ENCODE measurements at places on chromosomes 12 and 14.

DNA sequence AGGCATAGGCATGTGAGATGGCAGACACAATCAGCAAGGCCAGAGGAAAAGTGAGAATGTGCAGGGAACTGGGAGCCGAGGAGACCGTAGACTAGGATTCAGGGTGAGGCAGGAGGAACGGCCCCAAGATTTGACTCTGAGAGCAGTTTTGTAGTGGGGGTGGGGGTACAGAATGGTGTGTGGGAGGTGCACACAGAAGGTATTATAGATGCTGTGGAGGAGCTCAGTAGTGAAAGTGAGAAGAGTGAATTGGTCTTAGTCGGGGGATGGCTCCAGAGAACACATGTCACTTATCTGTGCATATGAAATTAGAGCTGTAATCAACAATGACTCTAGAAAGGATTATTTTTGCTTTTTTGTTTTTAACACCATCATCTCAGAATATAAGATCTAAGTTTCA lies 11.9 kb downstream of the ZNF664 start:
- DNase-seq: no peak

DNA sequence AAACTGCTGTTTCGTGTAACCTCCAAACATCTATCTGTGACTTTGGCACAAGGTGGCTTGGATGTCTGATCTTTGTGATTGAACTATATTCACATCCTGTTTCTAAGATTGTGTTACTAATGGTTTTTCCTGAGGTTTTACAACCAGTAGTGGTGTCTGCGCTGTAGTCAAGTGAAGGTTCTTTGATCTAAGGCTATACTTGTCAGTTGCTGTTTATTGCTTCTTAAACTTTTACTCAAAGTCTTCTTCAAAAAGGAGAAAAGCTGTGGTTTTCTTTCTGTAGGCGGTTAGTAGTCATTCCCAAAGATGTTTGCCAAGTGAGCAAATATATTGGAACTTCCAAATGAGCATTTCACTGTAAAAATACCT lies 12.3 kb upstream of the CALM1 start:
- no peak for DNase-seq

DNA sequence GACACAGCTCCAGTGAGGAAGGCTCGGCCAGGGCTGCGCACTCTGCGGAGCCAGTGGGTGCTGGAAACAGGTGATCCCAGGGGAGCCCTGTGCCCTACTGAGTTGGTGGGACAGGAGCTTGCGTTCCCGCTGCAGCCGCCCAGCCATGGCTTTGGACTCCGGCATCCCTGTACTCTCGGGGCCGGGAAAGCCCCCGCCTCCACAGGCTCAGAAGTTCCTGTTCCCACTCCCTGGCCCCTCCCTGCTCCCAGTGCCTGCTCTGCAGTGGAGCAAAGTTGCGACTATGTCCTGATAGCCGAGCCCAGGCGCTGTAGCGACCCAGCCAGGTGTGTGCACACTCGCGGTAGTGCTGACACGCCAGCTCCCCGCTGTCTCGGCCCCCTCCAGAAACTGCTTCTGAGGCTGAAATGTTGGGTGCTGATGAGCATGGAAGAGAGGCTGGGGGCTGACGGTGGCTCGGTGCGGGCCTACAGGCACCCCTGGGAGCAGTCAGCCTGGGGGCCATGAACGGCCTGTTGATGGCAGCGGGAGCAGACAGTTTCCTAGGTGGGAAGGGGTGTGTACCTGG lies 344.6 kb upstream of the MGAT4C start:
- DNase-seq: no peak

DNA sequence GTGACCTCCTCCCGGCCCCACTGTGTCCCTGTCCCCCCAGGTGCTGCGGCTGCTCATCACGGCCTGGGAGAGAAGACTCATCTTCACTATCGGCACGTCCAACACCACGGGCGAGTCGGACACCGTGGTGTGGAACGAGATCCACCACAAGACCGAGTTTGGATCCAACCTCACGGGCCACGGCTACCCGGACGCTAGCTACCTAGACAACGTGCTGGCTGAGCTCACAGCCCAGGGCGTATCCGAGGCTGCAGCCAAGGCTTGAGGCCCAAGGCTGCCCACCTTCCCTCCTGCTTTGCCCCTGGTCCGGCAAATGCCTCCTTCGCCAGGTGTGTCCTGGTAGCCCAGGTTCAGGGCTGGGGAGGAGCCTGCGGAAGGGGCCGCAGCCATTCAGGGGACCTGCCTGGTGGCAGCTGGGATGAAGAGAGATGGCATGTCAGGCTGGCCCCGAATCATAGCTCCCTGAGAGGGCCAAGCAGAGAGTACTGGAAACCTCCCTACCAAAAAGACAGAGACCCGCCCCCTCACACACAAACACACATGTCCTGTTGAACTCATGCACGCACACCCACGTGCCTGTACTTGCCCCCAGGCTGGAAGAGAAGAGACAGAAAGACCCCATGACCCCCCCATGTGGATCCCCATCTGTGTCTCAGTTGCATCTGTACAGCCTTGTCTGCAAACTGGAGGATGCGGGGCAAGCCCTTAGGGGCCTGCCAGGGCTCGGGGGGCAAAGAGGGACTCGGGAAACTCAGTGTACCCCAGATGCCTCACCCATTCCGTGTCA lies 38.7 kb downstream of the RASAL1 start:
- no peak for DNase-seq

DNA sequence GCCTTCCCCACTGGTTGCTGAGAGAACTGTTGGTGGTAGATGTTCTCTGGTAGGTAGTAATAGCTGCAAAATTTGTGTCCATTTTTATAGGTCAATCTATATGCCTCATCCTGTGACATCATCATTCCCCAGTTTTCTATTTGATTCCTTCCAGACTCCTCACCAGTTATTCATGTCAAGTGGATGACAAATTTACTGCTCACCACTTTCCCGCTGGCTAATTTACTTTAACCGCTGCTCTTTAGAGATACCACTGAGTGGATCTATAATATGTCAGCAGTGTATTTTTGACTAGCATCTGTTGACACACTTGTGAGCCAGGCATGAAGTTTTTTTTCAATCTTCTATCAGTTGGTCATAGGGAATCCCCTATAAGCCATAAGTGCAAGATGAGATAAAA lies 24.6 kb downstream of the GPR65 start:
- DNase-seq: no peak

GRCh38 chr14:37865719-37866549 lies 270.5 kb downstream of the TTC6 start:
- DNase-seq: no peak

GRCh38 chr12:69608114-69608513 lies 2.6 kb downstream of the LRRC10 start:
- no peak for DNase-seq

DNA sequence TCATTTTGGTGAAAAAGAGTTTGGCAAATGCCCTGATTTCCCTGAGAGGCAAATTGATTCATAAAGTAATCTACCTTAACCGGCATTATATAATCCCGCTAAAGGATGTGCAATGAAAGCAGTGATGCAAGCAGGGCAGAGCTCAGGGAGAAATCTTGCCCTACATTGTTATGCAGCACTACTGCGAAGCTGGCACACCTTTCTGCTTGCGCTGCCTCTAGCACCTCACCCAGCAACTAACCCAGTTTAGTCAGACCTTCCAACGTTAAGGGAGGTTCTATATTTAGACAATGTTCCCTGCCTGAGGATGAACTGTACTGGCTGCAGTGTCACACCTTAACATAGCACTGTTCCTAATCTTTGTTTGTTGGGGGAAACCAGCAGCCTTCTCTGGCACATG lies 60.8 kb upstream of the CCDC196 start:
- no peak for DNase-seq

DNA sequence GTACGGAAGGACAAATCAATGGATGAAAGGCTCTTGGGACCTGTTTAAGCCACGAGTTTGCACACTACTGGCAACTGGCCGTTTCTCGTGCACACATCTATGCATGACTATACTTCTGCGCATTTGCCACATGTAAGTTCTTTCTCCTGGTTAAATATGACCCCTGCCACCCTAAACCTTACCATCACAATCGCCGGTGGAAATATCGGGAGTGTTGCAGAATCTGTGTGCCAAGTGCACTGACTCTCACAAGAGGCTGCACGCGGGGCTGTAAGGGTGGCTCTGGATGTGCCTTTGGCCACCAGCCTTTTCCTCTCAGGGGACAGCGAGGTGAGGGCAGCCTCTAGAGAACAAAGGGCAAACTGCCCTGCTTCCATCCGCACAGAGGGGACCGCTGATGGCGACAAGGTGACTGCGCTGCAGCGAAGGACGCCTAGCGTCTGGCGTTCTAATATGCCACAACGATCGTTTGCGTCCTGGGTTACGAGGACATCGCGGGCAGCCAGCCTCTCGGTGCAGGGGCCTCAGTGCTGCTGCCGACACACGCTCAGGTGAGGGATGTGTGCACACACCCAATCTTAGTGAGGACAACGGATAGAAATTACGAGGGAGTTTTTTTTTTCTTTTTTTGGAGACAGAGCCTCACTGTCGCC lies 232.2 kb downstream of the PCNX1 start:
- no peak for DNase-seq

- DNase-seq: no peak
Measured at GRCh38 chr14:70183991-70184390, 4.8 kb downstream of the SLC8A3 start.

DNA sequence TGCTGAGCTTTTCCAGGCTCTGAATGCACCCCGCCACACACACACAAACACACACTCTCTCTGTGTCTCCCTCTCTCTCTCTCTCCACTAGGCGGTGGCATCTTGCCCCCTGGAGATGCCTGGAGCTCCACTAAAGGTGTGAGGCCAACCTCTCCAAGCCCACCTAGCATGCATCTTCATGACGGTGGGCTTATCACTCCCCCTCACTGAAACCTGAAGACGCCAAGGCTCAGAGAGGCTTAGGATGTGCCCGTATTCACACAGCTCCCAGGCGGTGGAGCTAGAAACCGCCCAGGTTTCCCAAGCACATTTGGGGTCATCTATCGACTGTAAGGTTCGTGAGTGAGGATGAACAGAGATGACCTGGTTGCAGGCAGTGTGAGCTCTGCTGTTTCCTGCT lies 42.6 kb upstream of the BCL11B start:
- no peak for DNase-seq

- no peak for DNase-seq
Measured at GRCh38 chr14:101927859-101928258, 36.5 kb upstream of the DYNC1H1 start.

DNA sequence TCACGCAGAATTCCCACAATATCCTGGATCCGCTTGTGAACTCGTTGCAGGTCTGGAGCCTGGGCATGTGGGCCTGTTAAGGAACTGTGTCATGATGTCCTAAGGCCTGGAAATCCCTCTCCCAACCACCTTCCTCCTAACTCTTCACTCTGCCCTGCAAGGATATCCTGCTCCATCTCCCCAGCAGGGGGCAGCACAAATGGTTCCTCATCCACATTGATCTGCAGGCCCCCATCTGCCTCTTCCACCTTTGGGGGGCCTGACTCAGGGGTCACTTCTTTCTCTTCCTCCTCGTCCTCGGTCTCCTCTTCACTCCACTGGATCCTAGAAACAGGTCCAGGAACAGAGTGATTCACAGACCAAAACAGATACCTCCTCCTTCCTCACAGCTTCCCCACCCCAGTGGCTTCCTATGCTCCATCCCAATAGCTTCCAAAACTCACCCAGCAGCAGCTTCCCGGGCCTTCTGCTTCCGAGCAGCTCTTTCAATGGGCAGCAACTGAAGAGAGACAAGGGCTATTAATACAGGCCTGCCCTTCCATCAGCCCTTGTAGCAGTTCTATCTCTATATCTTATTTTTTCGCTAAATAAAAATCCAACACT lies 4.5 kb downstream of the NOP2 start:
- no peak for DNase-seq

- no peak for DNase-seq
Measured at GRCh38 chr14:92655419-92656201, 92.8 kb downstream of the LGMN start.

- DNase-seq: no peak
Measured at GRCh38 chr12:105665366-105665765, 334.9 kb downstream of the C12orf75 start.

DNA sequence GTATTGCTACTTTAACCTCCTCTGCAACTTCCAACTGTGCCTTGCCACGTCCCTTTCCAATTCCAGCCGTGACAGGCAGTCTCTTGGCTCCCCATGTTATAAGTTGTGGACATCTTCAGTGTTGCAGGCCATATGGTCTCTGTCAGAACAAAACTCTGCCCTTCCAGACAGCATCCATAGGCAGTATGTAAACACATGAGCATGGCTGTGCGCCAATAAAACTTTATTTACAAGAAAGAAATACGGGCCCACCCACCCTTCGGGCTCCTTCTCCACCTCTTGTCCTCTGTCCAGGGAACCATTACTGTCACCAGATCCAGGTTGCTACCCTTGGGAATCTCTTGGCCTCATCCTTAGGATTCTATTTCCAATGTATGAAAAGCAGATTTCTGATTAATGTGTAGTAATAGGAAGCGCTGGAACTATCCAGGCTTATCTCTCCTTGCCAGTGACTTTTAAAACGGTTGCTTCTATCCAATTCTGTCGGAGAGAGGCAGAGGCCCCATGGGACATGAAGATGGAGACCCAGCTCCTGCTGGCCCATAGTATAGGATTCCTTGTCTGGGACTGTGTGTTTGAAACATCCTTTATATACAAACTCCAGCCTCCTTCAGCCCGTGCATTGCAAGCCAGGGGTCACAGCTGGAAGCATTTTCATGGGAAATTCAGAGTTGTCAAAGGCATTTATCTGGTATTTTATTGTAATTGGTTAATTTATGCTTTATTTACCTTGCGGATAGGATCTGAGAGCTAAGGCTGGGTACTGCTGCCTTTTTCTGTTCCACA lies 114.4 kb downstream of the ZNF664 start:
- DNase-seq: no peak

DNA sequence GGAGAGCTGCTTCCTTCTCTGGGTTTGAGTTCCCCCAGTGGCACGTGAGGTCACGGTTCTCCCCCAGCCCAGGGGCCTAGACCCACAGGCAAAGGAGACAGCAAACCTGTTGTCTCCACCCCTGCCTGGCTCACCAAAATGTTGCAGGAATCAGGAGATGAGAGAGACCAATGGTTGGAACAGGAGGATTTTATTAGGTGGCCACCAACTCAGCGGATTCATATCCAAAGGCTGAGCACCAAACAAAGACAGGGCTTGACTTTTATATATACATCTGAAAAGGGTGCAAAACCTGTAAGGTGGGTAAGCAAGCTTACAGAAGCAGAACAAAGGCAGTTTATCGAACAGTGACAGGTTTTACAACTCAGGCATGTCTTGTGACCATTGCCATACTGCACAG lies 9.2 kb upstream of the ADAM21 start:
- DNase-seq: no peak

GRCh38 chr14:85358136-85358785 lies 171.7 kb upstream of the FLRT2 start:
- DNase-seq: no peak

Measured in NCI-H1436 (cell line).